Muscle of arm (tissue), 14 donors: ENCODE measurements at places on chromosomes 1 and 21.

- no peak for DNase-seq
These were observed 498.1 kb downstream of the KIF26B start for GRCh38 chr1:245652660-245653427.

DNA sequence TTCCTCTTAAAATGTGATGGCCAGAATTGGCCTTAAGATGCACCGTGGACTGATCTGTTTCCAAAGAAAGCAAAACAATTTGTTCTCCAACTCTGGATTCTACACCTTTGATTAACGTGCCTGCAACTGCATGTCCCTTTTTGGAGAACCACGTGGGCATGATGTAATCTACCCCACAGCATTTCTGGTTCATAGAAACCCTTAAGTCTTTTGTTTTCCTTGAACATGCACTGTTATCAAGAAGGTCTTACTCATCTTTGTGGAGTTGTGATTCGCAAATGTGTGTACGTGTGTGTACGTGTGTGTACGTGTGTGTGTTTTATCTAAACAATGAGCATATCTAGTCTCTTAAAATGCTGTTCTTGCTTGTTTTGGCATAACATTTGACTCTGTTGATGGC is 57.8 kb downstream of the LPAR3 start:
- DNase-seq = no peak

- no peak for DNase-seq
These were observed 83.8 kb downstream of the ZC3H11B start for GRCh38 chr1:219529116-219529515.

- no peak for DNase-seq
These were observed 24.6 kb downstream of the PROX1 start for GRCh38 chr1:214012418-214012817.

GRCh38 chr1:234600418-234601281 is 9.3 kb downstream of the IRF2BP2 start:
- peak; percentile 68 for DNase-seq

DNA sequence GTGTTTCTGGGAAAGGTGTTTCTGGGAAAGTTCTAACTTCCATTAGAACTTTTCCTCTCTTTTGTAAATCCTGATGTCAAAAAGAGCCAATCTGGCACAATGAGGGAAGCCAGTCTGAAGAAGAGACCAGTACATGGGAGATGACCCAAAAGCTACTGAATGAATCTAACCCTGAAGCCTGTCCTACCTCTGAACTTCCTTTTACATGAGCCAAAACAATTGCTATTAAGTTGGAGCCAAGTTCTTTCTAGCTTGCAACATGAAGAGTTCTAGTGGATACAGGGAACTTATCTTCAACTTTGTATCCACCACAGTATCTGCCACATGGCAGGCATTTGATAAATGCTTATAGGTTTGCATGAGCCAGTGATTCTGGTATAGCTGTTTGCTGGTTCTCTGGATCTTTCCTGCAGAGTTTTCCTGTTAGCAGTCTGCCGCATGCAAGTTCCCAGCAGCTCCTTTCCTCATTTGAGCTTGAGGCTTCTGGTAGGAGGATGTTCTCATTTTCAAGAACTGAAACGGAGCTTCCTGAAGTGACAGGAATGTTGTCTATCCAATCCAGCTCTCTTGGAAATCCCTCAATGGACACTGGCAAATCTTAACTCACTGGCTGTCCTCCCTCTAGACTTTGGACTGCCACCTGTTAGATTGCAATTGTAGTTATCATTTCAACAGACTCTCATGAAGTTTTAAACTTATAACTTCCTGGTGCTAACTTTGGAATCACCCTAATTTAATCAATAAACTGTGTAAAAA is 73.1 kb upstream of the LPGAT1 start:
- no peak for DNase-seq

DNA sequence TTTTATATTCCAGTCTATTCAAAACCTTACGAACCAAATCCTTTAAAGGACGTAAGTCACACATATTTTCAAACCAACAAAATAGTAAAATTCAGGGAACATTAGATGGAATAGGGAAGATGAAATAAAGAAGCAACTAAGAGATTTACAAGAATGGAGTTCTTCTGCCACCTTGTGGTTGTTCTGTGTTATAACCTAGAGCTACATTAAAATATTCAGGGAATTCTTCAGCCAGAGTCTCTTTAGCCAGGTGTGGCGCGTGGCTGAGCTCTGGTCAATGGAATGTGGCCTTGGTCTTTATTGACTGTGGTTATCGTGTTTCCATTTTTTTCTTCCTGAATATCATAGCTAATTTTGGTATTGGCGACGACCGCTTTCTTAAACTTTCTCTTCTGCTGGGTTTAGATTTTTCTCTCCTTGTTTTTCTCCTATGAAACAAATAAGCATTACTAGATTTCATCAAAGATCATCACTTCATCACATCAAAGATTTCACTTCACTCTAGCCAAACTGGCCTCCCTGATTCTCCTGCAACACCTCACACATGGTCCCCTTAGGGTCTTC is 221.3 kb downstream of the MRPL39 start:
- DNase-seq = peak; percentile 48

GRCh38 chr1:28450561-28450960 is 55.3 kb upstream of the RCC1 start:
- DNase-seq = no peak

- no peak for DNase-seq
These were observed 350.9 kb downstream of the LTN1 start for GRCh38 chr21:28641731-28642130.

GRCh38 chr21:34526618-34527290 is 14.7 kb upstream of the KCNE1 start:
- peak; percentile 94 for DNase-seq

GRCh38 chr1:212106286-212106792 is 70.8 kb downstream of the DTL start:
- DNase-seq = no peak

GRCh38 chr1:175481126-175482070 is 262.0 kb downstream of the TNR start:
- peak; percentile 25 for DNase-seq

GRCh38 chr1:3162322-3162882 is 93.4 kb downstream of the PRDM16 start:
- DNase-seq = no peak

GRCh38 chr1:19209439-19209989 is 552 bp downstream of the UBR4 start:
- DNase-seq = peak; percentile 30

GRCh38 chr1:179558078-179558477 is 17.7 kb downstream of the NPHS2 start:
- no peak for DNase-seq

DNA sequence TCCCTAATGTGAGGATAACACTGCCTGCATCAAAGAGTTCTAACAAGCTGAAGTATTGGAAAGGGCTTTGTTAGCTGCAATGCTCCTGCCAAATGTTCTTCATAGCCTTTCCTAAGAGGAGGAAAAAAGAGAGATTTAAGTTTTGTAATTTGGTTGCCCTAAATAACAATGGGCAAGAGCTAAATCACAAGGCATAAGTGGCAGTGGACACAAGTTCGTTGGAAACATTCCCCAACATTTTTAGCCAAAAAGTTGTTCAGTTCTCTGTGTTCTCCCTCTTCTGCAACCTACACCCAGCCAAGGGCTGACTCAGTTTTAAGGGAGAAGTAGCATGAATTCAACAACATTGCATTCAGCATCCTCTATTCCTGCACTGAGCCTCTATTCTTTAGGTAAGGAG is 2.6 kb upstream of the UQCRHL start:
- DNase-seq = no peak

DNA sequence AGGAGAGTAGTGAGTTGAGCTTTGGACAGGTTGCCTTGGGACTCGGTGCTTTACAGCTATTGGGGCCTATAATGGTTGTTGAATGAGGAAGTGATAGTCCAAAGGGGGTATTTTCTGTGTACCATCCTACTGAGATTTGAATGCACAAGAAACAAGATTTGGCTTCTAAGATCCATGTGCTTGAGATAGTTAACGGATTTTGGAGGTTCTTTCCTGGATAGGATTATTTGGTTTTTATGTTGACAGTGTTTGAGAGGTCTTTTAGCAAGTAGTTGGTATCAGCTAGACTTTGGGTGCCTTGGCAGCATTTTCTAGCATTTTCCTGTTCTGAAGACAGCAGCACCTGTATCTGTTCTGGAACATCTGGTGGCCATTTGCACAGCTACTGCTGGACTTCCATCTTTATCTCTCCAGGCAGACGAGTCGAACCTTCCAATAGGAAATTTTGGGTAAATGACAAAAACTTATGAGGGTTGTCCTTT is 3.6 kb upstream of the SCAF4 start:
- no peak for DNase-seq

- DNase-seq = no peak
These were observed 42.4 kb upstream of the CDC14A start for GRCh38 chr1:100309863-100310262.

GRCh38 chr1:151518431-151518830 is 7.2 kb downstream of the CGN start:
- no peak for DNase-seq

- DNase-seq = no peak
These were observed 58.0 kb upstream of the RAB3GAP2 start for GRCh38 chr1:220330265-220330664.

GRCh38 chr1:55257958-55258357 is 42.8 kb upstream of the USP24 start:
- DNase-seq = no peak

GRCh38 chr1:64663668-64664067 is 81.2 kb upstream of the RAVER2 start:
- no peak for DNase-seq

GRCh38 chr1:211704543-211704942 is 29.1 kb upstream of the NEK2 start:
- DNase-seq = no peak

GRCh38 chr1:77313491-77313890 is 31.7 kb downstream of the AK5 start:
- DNase-seq = no peak

DNA sequence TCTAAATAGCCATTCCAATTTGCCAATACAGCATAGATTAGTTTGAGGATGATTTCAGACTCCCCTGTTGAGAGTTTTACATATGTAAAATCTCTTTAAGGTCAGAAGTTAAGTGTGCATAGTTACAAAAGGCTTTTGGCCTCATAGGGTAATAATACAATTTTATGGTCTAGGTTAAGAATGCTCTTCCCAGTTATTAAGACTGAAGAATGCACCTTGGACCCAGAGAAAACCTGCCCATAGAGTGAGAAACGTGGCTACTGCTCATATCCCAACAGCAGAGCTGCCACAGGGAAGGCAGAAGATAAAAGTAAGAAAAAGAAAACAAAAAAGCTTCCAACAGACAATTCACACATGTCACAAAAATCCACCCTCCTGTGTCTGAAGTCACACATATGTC is 255.9 kb downstream of the LMO4 start:
- DNase-seq = no peak

DNA sequence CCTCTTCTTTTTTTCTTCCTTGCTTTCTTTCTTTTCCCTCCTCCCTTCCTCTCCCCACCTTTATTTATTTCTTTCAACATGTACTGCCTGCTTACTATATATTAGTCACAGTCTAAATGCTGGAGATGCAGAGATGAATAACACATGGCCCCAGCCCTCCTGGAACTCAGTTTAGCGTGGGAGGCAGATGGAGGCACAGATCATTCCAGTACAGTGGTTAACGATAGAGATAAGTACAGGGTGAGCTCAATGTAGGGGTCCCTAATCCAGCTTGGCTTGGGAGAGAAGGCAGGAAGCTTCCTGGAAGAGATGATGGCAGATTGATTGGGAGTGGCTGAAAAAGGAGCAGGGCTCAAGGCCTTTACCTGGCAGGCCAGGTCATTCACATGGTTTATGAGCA is 55.6 kb upstream of the PPP2R5A start:
- DNase-seq = no peak

DNA sequence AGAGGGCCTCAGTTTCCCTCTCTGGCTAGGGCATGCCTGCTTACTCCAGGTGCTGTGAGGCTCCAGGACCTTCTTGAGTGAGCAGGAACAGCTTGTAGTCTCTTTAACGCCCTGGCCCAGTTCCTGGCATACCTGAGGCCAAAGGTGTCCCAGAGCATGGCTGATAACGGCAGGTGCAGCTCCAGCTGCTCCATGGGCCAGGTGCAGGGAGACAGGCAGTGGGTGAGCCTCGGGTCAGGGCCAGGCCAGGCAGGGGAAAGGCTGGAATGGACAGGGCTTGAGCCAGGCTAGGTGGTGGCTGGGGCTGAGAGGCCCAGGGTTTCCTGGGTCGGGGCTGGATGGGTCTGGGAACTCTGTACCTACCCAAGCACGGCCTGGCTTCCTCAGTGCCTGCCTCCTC is 18.3 kb downstream of the EDN2 start:
- no peak for DNase-seq

DNA sequence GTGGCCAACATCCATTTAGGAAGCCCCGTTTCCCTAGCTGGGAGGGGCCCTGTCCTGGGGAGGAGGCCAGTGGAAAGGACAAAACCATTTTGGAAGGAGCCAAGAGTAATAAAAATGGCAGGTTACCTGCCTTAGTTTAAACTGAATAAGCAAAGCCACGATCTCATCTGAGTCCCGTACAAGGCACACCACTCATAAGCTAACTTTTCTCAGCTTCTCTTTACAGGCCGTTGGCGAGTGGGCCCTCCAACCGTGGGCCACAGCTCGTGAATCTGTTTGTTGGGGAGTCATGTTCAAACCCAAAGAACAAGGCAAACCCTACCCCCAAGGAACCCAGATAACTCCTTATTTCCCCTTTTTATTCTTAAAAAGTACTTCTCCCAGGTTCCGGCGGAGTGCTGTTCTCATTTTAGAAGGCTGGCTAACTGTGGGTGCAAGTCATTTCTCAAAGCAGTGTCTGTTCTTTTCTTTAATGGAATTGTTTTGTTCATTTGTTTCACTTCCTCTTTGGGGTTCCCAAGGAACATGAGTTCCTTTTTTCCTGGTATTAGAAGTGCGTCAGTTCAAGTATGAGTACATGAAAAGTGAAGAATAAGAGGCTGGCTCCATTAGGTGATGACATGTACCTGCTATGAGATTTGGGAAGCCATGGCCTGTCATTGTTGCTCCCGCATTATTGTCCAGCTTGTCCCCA is 89.0 kb downstream of the PSMG1 start:
- DNase-seq = no peak

DNA sequence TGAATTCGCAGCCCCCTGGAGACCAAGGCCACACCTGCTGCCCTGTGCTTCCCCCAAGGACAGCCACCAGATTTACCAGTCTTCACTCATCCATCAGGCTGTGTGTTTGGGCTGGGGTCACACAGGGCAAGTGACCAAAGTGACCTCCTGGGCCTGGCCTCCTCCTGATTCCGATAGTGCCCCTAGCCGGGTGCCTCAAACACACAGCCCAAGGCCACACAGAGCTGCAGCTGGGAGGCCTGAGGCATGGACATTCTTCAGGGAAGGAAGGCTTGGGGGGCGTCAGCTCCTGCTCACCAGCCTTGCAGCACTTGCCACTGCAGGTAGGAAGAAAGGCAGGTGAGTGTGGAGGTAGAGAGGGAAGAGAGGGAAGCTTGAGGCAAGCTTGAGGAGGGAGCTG is 181.3 kb downstream of the RUNX1 start:
- no peak for DNase-seq

DNA sequence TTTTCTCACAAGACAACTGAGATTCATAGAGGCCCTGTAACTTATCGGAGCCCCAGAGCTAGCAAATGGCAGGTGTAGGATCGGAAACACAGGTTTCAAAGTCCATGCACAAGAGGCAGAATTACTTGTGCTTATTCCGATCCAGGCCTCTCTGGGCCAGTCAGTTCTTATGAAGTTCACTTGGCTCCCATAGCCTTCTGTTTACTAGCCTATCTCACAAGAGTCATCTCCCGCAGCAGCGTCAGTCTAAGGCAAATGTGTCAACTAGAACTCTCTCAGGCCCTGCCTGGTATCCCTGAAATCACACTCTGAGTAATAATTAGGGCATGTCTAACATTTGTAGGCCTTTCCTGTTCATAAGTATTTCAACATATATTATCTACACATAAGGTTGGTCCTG is 43.3 kb downstream of the PHC2 start:
- DNase-seq = no peak
